ENCODE measurements at places on chromosomes 12 and 14. TPM values are rescaled to one million over a fixed set of nuclear protein-coding genes. Genes with fewer than 3 reads are reported as not detected.

Gene STAT6
- total RNA-seq, result 294 TPM

Gene PPP1R36
- total RNA-seq, result not detected

Gene RNASE3
- total RNA-seq, result not detected

Gene P2RX2
- total RNA-seq, result not detected

Gene KRT72
- 2.1 TPM for total RNA-seq

Gene IFNG-AS1
- total RNA-seq, result 1.8 TPM

Gene GPX2
- total RNA-seq, result not detected

Gene PYM1
- 21.1 TPM for total RNA-seq

DNA sequence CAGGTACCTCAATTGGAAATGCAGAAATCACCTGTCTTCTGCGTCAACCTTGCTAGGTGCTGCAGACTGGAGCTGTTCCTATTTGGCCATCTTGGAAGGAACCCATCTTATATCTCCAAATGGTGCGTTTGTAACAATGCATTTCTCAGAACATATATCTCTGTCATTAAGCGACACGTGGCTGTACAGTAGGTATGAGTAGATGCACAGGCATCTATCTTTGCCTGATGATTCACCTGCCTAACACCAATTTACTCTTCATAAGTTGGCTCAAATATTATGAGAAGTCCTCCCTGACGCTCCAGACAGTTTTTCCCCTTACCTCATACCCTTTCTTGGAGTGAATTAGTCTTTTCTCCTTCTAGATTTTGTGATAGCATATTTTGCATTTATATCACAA, 44.2 kb downstream of the GPR137C start:
- DNase-seq, result no peak

- no peak for DNase-seq
Measured at GRCh38 chr12:114168061-114168460, 201.9 kb upstream of the RBM19 start.

DNA sequence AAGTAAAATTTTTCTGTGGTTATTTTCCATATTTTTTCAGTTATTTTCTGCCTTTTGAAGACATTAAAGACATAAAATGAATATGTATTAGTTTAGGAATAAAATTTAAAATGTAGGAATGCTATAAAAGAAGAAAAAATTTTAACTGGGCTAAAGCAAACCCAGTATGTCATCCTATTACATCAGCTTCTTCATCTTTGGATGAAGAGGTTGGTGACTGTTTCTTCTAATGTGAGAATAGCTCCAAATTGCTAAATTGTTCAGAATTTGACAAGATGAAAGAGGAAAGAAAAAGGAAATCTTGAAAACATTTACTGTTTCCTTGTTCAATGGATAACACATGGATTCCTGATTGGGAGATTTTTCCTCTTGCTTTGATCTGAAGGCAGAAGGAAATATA, 52.7 kb upstream of the PZP start:
- no peak for DNase-seq

- no peak for DNase-seq
Measured at GRCh38 chr12:110726708-110727369, 15.9 kb downstream of the PPP1CC start.

- no peak for DNase-seq
Measured at GRCh38 chr12:68812553-68813241, 4.7 kb downstream of the MDM2 start.

GRCh38 chr12:109523504-109523903, 46.1 kb downstream of the UBE3B start:
- DNase-seq, result no peak

- DNase-seq, result peak; percentile 26
Measured at GRCh38 chr12:9864913-9865675, 4.1 kb downstream of the CLEC2B start.

GRCh38 chr12:18651525-18651924, 86.3 kb downstream of the PLCZ1 start:
- DNase-seq, result no peak

DNA sequence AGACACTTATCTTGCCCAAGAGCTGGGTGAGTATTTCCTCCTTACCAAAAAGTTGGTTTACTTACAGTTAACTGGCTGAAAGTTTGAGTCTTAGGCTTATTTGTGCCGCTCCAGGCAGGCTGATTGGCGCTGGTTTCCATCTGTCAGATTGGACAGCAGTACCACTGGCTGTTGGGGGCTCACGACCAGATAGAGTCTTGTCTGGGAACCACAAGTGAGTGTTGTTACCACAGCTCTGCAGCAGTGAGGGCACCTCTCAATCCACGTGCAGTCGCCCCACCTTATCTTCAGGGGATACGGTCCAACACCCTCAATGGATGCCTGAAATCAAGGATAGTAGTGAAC, 58.9 kb downstream of the DDX51 start:
- DNase-seq, result no peak

DNA sequence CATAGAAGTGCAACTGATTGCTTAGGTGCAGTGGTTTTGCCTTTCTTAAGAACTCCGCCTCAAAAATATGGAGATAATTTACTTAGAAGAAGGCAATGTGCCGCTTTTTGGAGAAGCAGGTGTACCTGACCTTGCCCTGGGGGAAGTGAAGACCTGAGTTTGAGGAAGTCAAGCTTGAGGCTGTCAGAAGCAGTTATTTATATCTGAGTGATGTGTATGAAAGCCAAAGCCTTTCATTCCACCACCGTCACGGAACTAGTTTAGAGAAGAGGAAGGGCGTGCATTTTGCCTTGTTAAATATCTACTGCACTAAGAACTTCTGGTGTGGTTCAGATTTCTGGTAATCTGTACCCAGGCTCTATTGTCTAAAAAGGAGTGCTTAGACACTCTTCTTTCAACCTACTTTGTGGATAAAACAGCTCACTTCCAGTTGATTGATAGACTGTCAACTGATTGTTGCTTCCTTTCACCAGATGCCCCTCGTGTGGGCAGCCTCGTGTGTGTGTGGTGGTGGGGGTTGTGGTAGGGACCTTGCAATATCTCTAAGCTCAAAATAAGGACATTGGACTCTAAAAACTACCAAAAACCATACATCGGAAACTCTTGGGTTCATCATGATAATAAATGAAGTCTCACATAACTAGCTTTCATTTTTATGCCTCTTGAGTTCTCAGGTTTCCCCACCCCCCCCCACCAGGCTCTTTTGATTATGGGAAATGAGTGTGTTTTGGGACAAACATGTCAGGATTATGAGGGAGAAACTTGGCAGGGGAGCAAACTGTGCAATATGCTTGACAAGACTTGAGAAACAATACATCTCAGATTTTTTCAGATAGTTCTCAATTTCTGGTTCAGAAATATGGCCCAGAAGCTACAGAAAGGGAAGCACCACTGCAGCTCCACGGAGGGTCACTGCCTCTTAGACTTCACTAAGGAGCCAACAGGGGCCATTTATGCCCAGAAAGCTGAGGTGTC, 78.6 kb downstream of the ARF6 start:
- peak; percentile 94 for DNase-seq

DNA sequence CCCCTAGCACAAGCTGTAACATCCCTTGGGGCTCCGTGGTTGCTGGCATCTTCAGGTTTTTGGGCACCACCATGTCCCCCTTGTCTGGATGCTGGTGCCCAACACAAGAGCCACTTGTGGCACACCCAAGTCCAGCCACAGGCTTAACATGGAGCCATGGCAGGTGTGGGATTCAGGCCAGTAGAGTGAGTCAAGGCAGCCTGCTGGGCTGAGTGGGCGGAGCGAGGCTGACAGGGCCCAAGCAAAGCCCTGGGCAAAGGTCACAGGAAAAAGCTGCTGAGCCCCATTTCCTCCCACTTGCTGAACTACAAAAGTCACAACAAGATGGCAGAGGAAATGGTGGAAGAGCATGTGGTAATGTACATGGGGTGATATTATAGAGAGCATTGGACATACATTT, 950.7 kb upstream of the FLRT2 start:
- no peak for DNase-seq

DNA sequence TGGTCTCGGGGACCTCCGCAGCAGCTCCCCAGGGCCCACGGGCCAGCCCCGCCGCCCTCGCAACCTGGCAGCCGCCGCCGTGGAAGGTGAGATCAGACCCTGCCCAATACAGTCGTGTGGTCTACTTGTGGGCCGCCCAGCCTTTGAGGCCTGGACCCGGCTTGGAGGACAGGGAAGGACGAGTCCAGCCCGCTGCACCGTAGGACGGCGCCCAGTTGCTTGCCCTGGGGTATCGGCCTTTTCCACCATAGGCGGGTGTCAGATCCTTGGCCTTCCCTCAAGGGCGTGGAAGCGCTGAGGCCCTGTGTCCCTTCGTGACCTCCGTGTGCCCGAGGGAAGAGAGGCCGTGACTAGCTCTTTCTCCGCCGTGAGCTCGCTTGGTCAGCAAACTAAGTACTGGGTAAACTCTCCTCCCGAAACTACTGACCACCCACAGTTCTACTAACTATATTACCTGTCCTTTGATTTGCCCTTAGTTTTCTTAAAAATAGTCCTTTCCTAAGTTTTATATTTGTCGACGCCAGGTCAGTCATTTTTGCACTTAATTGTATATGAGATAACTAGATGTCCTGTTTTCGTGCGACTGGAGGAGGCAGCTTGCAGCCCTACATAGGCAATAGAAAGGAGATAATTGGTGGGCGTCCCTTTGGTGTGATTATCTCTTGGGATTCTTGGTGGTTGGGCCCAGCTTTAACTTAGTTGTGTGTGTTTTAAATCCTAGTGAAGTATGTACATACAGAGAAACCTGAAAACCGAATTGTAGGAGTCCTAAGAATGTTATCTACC, 757 bp downstream of the SLC25A3 start:
- DNase-seq, result no peak

GRCh38 chr14:105848570-105848969, 322.2 kb downstream of the TMEM121 start:
- no peak for DNase-seq

DNA sequence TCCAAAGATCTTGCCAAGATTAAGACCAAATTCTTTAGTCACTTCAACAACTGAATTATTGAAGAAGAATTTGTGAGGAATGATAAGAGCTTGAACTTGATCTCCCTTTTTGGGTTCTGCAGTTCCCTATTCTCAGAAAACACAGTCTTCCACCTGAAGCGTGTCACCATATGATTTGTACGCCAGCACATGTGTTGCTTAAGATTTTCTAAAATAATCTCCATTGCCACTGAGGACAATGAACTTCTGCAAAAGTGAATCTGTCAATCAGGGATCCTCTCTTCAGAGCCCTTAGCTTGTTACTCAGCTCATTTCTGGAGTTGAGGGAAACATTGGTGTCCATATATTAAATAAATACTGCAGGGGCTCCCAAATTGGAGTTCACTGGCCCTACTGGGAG, 4.2 kb upstream of the SPIC start:
- no peak for DNase-seq

GRCh38 chr14:79111987-79112501, 941.9 kb downstream of the NRXN3 start:
- DNase-seq, result no peak

DNA sequence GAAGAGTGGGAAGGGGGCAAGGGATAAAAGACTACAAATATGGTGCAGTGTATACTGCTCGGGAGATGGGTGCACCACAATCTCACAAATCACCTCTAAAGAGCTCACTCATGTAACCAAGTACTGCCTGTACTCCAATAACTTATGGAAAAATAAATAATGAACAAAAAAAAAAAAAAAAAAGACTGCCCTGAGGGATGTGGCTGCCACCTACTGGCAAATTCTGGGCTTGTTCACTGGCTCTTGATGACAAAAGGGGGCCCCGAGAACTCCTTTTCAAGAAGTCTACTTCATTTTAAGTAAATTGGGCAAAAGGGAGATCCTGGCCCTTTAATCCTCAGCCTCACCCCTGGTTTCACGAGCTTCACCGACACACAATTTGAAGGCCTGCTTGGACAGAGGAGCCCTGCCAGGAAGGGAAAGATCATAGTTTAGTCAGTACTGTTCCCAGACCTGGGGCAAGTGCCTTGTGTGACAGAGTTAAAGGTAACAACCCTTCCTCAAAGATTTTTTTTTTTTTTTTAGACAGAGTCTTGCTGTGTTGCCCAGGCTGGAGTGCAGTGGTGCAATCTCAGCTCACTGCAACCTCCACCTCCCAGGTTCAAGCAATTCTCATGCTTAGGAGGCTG, 26.1 kb upstream of the STAC3 start:
- DNase-seq, result no peak

DNA sequence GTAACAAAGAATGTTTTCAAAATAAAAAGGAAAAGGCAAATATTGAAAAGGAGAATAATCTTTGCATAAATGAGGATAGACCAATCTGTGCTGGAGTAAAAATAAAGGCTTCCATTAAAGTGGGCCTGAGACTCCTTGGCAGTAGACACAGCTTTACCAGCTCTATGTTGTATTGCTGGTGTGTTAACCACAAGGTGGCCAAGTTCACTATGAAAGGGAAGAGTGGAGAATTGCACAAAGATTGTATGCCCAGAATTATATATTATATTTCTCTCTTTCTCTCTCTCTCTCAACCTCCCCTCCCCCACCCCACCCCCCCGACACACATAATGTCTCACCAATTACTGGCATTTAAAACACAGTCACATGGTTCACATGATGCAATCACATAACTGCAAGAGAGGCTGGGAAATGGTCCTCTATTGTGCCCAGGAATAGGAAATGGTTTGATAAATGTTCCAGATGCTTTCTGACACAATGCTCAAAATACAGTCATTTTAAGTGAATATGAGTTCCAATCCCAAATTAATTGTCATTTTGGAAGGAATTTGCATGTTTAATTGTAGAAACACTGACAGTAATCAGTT, 222.6 kb upstream of the SYT1 start:
- DNase-seq, result no peak

DNA sequence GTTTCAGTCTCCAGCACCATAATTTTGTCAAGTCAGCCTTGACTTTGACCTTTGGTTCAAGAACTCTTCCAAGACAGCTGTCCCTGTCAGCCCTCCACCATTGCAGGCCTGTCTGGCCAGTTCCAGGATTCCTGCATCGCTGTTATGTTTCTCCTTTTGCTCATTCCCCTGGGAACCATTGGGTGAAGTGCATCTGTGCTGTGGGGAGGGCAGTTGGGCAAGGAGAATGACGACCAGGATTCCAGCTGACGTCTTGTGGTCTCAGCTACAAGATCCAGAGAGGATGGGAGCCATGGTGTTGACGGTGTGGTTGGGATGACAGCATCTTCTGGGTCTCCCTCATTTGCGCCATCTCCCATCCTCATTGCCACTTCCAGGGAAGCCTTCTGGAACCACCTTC, 45.9 kb upstream of the SLC24A4 start:
- DNase-seq, result no peak

DNA sequence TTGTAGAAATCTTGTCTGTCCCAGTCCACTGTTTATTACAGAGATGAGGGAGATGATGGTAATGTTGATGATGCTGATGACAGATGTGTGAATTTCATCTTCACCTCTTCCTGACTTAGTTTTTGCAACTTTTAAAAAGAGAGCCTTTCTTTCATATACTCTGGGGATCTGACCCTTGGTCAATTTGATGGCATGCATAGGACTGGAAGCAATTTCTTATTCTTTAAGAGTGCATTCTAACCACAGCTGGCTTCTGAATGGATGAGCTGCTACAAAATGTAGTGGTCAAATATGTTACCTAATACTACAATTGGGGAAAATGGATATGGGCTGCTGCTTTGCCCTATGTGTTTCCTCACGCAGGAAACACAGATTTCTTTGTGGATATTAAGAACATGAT, 80.8 kb downstream of the MYRFL start:
- DNase-seq, result no peak
